ENCODE measurements at places on chromosomes 13 and 19.

GRCh38 chr19:42488783-42489521 lies 39.3 kb downstream of the CEACAM1 start:
- no peak for DNase-seq

DNA sequence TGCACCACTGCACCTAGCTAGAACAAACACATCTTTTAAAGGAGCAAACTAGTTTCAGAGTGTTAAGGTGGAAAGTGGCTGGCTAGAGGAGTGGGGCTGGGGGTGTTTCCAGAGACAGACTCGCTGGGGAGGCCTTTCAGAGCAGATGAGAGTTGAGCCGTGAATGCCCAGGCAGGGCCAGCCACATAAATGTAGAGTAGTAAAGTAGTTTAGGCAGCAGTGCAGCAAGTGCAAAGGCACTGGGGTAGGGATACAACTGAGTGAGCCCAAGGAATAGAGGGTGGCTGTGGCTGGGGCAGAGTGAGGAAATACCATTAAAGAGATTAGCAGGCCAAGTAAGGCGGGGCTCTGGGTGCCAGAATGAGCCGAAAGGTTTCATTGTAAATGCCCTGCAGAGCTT lies 72.0 kb downstream of the ALOX5AP start:
- no peak for DNase-seq

DNA sequence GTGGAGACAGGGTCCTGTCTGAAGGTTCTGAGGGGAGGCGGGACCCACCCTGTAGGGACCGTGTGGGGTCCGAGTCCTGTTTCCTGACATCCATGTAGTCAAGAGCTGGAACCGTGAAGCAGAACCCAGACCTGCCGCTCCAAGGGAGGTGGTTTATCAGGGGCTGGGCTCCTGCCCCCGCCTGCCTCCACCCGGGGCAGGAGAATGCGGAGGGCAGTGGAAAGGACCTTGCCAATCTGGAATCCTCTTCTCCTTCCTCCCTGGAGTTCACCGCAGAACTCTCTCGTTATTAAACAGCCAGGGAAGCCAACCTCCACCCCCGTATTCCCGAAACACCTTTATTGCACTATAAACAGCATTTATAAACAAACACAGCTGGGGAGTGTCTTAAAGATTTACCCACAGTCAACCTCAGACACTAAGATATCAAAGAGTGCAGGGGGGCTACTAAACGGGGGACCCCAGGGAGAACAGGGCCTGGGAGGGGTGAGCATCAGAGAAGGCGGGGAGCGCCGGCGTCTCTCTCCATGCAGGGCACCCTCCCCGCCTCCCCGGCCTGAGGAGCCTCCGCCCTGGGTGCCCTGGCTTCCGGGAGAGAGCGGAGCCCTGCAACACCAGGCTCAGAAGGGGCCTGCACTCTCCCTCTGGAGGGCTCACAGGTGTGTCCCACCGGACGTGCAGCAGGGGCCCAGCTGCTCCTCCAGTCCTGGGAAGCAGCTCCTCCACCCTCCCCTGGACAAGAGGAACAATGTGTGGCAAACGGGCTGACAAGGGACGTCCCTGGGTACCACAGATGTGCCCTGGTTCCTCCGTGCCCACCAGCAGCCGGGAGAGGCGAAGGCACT lies 3.6 kb downstream of the C2CD4C start:
- DNase-seq: no peak

DNA sequence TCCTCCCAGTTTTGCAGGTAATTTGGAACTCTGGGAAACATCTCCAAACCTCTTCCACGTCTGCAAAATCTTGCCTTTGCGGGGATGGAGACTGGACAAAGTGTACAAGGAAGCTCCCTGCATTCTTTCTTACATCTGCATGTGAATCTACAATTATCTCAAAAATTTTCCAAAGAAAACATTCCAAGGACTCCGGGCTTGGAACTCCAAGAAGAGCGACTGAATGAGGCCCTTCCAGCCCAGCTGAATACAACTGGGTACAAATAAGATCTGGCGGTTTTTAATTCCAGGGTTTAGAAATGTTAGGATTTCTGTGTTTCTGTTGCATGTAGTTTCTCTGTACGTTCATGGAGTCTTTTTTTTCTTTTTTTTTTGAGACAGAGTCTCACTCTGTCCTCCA lies 28.5 kb downstream of the EXOC3L2 start:
- no peak for DNase-seq

GRCh38 chr19:11168568-11168967 lies 13.0 kb upstream of the SPC24 start:
- no peak for DNase-seq

GRCh38 chr13:77230560-77230959 lies 96.3 kb downstream of the MYCBP2 start:
- DNase-seq: no peak

DNA sequence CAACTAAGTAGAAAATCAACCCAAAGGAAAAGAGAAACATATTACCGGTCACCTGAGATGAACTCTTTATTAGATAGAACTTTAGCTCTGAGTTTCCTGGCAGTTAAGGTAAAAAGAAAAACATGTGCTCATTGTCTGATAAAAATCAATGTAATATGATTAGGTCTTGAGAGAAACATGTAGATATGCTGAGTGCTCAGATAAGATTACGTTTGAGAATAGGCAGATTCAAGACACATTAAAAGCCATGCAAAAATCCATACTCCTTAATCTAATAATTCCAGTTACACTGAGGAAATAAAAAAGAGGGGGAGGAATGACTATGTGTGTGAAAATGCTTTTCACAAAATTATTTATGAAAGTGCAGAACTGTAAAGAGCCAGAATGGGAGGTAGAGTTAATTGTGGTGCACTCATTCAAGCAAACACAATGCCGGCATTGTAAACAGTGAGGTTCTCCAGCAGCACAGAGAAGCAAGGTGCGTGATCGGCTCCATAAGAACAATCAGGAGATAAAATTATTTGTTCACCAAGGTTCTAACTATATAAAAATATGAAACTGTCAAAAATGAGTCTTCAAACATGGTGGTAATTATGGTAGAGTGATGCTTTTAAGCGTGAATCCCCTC lies 88.8 kb downstream of the MBNL2 start:
- DNase-seq: no peak

GRCh38 chr19:39834287-39834841 lies 402 bp upstream of the DYRK1B start:
- no peak for DNase-seq

DNA sequence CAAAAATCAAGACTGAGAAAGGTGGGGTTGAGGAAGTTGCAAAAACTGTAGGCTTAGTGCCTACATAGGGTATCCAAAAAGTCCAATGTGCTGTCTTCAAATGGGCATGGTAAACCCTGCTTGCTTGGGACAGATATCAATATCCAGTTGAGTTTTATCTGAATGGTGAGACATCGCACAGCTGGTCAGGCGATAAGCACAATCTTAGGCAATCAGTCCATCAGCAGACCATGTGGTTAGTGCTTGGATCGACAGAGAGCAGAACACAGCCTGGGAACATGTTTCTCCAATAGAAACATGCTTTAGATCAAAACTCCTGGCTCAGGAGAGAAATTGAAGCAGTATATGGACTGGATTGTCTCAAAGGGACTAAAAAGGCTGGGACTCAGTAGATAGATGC lies 151.3 kb upstream of the IPO5 start:
- no peak for DNase-seq

GRCh38 chr19:16330368-16330801 lies 5.8 kb downstream of the KLF2 start:
- no peak for DNase-seq

DNA sequence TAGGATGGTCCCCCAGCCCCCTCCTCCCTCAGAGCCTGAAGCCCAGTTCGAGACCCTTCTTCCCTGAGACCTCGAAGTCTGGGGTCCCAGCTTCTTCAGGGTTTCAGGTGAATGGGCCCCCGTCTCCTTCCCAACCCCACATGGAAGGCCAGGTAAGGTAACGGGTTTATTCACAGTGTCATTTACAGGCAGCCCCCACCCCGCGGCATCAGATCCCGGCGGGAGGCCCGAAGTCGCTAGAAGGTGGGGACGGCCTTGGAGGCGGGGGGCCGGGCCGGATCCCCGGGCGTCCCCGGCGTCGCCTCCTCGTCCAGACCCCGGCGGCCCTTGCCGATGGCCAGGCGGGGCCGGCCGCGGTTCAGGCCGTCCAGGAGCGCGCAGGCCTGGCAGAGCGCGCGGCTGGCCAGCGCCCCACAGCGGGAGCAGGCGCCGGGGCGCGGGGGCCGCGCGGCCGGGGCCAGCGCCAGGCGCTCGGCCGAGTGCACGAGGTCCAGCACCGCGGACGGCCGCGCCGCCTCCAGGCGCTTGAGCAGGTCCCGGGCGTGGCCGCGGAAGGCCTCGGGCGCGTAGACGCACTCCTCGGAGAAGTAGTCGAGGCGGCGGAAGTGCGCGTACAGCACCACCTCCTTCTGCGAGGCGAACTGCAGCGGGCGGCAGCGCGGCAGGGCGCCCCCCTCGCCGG lies 9.7 kb downstream of the CTU1 start:
- DNase-seq: no peak

- peak; percentile 73 for DNase-seq
Measured at GRCh38 chr19:33795370-33796163, 1.1 kb upstream of the KCTD15 start.

- no peak for DNase-seq
Measured at GRCh38 chr19:15234431-15235130, 2.3 kb upstream of the EPHX3 start.

GRCh38 chr13:59774491-59774971 lies 389.2 kb downstream of the DIAPH3 start:
- no peak for DNase-seq

GRCh38 chr13:27853335-27853734 lies 61.1 kb downstream of the GSX1 start:
- no peak for DNase-seq

DNA sequence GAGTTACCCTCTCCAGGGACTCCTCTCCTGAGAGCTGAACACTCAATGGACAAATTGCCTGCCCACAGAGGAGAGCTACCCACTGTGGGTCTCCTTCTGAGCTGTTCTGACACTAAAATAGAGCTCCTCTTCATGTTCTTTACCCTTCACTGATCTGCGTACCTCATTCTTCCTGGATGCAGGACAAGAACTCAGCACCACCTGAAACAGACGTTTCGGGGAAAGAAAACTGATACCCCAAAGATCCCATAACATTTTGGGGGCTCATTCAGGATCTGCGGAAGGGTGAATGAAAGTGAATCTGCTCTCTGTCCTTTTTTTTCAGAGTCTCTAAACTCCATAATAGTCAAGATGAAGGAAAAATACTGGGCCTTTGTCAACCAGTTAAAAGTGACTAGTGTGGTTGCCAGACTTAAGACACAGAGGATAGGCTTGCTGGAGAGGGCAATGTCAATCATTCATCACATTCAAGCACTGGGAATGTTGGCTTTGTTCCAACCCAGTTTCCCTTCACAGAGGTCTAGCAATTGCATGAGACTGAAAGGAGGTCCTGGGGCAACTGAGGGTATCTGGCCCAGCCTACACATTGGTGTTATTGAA lies 136.7 kb upstream of the SLITRK6 start:
- DNase-seq: no peak

GRCh38 chr13:34035676-34036325 lies 217.9 kb downstream of the RFC3 start:
- DNase-seq: no peak

- DNase-seq: no peak
Measured at GRCh38 chr13:52945348-52945747, 83.3 kb upstream of the OLFM4 start.

DNA sequence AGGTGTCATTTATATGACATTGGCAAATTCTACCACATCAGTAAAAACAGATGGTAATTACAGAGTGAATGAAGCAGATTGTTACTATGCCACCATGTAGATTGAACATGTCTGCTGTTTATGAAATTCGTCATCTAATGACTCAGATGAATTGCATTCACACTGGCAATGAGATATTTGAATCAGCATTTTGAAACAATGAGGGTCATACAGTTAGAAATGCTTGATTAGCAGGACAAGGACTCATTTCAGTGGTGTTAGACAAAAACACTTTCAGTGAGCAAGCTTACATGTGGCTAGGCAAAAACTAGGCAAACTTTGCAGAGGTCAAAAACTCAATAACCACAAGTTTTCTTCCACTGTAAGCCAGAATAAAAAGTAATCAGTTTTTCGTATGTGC lies 1165.0 kb downstream of the SLITRK1 start:
- DNase-seq: no peak

DNA sequence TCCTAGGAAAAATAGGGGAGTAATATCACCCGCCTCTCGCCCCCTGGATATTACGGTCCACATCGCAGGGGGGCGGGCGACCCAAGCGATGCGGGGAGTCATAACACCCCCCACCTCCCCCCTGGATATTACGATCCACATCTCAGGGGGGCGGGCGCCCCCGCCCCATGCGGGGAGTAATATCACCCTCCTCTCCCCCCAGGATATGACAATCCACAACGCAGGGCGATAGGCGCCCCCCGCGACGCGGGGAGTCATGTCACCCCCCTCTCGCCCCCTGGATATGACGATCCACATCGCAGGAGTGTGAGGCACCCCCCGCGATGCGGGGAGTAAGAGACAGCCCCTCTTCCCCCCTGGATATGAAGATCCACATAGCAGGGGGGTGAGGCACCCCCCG lies 684.4 kb upstream of the PCDH9 start:
- no peak for DNase-seq

GRCh38 chr13:20397896-20398295 lies 127.8 kb downstream of the CRYL1 start:
- no peak for DNase-seq

DNA sequence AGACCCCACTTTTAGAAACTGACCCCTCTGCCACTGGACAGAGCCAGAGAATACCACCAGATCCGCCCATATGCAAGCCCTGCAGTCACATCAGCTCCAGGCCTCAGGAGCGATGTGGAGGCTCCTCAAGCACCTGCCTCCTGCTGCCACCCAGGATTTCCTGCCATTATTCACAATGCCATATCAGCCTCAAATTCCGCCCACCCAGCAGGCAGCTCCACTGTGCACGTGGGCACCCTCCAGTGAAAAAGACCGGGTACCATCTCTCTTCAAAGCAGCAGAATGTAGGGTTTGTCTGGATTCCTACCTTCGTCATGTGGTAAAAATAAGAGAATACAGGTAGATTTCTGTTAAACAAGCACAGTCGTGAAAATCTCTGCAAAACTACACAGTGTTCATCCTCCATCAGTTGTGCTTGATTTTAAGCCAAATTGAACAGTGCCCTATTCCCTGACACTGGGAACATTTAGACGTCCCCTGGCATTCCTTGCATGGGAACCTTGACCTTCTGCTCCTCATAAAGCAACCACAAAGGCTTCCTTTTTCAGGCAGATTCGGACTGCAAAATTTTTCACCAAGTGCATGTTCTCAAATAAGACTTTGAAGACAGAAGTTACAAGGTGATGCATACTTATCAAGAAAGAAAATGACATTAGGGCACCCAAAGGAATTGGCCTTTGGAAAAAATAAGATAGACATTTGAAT lies 56.4 kb downstream of the FAM124A start:
- DNase-seq: no peak

- no peak for DNase-seq
Measured at GRCh38 chr13:111282425-111282824, 38.0 kb upstream of the TEX29 start.
